ENCODE measurements at places on chromosomes 2 and 18.

DNA sequence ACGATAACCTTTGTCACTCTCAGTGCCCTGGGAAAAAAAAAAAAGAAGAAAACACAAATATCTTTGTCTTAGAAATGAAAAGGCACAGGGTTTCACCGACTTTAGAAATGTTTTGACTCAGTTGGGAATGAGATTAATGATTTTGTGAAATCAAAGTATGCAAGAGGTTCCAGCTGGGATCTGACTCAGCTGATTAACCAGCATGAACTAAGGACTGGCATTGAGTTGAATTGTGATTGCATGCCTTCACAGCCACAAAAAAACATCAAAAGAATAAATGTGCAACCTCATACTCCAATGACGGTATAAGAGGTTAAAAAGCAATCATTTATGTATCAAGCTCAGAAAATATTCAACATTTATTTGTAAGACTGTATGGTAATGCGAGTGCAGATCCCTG is 566.6 kb upstream of the DSEL start:
- no peak for DNase-seq

DNA sequence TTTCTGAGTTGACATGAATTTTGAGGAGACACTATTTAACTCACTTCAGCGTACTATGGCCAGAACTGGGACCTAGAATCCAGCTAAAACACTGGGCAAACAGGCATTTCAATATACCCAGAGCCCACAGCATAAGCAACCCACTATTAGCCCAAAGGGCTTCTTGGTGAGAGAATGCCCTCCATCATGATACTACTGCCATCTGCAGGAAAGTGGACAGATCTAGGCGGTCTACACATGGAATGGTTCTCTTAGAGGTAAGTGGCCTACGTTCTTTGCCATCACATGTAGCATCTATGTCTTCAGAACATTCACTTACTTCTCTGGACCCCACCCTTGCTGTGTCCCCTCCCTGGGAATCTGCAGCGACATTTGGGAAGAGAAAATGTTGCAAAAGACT is 181.3 kb upstream of the LINC00305 start:
- DNase-seq, result no peak

- DNase-seq, result no peak
Observed at GRCh38 chr18:65942854-65943253, 192.0 kb downstream of the CDH7 start.

DNA sequence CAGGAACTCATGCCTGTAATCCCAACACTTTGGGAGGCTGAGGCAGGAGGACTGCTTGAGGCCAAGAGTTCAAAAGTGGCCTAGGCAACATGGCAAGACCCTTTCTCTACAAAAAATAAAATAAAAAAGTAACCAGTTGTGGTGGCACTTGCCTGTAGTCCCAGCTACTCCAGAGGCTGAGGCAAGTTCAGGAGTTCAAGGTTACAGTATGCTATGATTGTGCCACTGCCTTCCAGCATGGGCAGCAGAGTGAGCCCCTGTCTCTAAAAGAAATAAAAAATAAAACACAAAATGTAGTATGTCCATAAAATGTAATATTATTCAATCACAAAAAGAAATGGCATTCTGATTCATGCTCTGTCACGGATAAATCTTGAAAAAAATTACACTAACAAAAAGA is 11.9 kb downstream of the INO80C start:
- DNase-seq, result no peak

GRCh38 chr2:172484253-172484652 is 56.9 kb downstream of the ITGA6 start:
- DNase-seq, result no peak

- no peak for DNase-seq
Observed at GRCh38 chr18:72555968-72556367, 11.8 kb upstream of the CBLN2 start.

GRCh38 chr2:127675331-127676261 is at the start of gene LIMS2:
Gene LIMS2 (minus strand): TSS chr2:127675530. CDS start chr2:127675024, 506 bp downstream.
- DNase-seq, result no peak

- no peak for DNase-seq
Observed at GRCh38 chr2:148896136-148896535, 21.1 kb downstream of the KIF5C start.

GRCh38 chr2:97998431-97999005 is 2.8 kb upstream of the TMEM131 start:
- no peak for DNase-seq

DNA sequence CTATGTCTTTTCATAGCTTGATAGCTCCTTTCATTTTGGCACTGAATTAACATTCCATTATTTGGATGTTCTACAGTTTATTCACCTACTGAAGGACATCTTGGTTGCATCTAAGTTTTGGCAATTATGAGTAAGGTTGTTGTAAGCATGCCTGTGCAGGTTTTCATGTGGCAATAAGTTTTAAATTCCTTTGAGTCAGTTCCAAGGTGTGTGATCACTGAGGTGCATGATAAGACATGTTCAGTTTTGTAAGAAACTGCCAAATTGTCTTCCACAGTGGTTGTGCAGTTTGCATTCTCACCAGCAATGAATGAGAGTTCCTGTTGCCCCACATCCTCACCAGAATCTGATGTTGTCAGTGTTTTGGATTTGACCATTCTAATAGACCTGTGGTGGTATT is 24.2 kb downstream of the XDH start:
- no peak for DNase-seq

- no peak for DNase-seq
Observed at GRCh38 chr2:48450936-48451602, 78.9 kb upstream of the STON1 start.

DNA sequence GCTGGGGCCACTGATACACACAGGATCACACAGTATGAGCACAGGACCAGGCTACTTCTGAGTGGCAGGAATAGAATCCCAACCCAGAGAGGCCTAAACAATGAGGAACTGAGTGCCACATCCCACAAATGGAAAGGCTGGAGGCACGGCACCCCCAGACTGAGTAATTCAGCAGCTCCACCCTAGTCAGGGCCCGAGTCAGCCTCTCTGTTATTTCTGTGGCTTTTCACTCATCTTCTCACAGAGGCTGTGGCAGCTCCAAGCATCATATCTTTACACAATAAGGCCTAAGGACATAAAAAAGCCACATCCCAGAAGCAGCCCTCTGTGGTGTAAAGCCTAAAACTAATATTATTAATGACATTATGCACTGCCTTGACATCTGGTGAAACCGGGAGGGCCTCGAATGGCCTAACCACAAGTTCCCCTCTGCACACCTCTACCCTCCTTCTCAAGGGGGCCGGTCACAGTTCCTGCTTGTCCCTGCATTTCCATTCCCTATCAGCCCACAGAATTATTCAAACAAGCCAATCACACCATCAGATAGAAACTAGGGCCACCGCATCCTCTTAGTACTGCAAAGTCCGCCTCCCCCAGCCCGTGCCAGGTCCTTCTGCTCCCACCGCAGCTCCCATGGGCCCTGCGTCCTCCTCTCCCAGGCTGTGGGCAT is 12.5 kb upstream of the MAL start:
- no peak for DNase-seq

GRCh38 chr2:220981926-220982325 is 590.2 kb downstream of the EPHA4 start:
- no peak for DNase-seq

All from effector CD4-positive, alpha-beta T cell (primary cell).